ENCODE measurements at places on chromosomes 16 and 17. TPM values are rescaled to one million over a fixed set of nuclear protein-coding genes. Genes with fewer than 3 reads are reported as not detected.

The HOXB1 gene
- total RNA-seq = not detected

The FSCN2 gene
- 1.1 TPM for total RNA-seq

The SECTM1 gene
- 4.3 TPM for total RNA-seq

The NPB gene
- 0.53 TPM for total RNA-seq

The ITGAE gene
- total RNA-seq = 27.3 TPM

The MED13 gene
- 39.5 TPM for total RNA-seq

The SLFN14 gene
- not detected for total RNA-seq

The MRPS34 gene
- total RNA-seq = 158 TPM

All from esophagus squamous epithelium (tissue), 5 donors.